Activated T-helper 9 cell treated with anti-CD3 and anti-CD28 coated beads, Interleukin-2, amount 50 U/mL, for 16 hours (primary cell): ENCODE measurements at places on chromosomes 3 and 15.

DNA sequence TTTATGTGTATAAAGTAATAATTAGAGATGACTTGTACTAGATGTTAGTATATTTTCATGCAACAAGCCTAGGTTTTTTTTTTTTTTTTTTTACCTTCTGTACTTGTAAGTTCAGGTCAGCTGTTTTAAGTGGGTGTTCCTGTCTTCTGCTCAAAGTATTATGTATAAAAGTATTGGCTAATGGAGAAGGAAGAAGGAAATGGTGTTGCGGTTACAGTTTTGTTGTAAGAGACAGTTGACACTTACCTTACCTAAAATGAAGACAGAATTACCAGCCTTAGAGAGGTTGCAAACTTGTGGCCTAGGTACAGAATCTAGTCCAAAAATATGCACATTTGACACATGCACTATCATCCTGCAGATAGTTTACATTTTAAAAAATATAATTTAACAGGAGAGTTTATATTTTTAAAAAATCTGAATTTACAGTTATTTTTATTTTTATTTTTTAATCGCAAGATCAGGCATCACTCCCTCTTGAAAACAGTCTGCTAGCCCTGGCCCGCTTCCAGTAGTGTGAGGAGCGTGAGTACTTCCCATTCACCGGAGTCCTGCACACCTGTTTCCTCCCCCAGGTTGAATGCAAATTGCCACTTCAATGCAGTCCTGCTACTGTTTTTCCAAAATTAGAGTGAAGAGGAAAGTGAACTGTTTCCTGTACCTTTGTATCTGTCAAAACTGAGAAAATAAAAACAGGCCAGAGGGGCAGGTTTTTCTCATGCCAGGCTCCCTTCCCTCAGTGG is 224.3 kb upstream of the SOX2 start:
- no peak for DNase-seq

DNA sequence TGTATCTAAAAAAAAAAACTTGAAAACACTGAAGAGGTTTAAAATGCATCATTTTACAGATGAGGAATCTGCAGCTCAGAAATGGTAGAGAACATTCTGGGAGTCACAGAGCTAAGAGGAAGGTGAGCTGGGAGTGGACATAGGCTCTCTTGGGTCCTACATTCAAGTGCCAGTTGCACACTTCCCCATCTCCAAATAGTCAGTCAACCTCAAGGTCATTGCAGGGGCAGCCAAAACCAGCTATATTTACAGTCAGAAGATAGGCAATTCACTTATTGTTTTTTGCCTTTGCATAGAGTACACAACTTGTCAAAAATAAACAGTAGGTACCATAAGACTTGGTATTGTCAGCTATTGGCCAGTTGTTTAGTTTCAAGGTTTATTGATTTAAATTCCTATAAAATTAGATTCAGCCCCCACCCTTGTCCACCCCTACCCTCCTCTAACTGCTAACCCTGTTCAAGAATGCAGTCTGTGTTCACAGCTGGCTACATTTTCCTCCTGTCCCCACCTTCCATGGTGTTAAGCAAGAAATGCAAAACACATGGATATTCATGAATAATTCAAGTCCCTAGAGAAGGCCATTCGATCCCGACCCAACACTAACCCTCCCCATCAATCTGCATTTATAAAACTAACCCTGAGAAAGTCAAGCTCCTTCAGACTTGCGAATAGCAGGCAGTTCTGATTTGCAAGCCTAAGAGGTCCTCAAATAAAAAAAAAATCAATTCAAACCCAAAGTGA is 567.0 kb upstream of the MCTP2 start:
- DNase-seq: no peak

GRCh38 chr3:69197922-69198530 is 75.6 kb upstream of the LMOD3 start:
- peak; percentile 43 for DNase-seq

DNA sequence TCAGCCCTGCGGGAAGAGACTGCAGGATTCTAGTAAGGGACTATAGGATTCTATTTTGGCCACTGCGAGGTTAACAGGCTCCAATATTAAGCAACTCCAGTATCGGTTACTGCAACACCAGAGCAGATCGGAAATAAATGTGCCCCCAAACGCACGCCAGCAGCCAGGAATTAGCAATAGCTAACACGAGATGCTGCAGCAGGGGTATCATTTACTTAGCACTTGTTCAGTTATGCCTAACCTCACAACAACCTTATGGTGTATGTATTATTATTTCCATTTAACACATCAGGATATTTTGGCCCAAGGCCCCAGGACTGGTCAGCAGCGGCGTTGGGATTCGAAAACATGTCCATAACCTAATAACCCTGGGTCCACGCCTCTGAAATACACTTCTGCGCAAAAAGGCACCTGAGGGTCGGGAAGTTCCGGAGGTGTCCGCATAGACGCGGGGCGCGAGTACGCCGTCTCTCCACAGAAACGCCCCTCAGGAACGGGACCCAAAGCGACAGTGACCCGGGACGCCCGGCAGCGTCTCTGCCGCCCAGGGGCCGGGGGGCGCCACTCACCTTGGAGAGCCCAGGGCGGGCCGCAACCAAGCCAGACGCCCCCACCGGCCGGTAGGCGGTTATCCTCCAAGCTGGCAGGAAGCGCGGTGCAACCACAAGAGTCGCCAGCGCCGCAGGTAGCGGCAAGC is 681 bp downstream of the PIK3CB start:
- peak; percentile 50 for DNase-seq

- DNase-seq: no peak
These were observed 12.7 kb downstream of the SEMA3G start for GRCh38 chr3:52432225-52432624.

DNA sequence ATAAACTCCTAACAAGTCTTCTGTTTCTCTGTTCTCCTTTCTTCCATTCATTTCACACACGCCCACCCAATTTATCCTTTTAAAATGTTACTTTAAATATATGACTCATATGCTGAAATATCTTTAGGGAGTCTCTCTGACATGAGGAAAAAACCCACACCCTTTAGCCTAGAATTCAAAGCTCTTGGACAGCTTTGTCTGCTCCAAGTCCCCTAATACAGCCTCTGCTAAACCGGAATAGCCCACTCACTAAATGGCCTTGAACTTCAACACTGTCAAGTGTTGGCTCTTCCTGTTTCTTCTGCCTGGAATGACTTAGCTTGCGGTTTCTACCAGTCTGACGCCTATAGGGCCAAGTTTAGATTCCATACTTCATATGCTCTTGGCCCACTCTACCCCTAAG is 3.3 kb upstream of the CD96 start:
- no peak for DNase-seq

- no peak for DNase-seq
These were observed 180.5 kb upstream of the VEPH1 start for GRCh38 chr3:157683668-157684067.

DNA sequence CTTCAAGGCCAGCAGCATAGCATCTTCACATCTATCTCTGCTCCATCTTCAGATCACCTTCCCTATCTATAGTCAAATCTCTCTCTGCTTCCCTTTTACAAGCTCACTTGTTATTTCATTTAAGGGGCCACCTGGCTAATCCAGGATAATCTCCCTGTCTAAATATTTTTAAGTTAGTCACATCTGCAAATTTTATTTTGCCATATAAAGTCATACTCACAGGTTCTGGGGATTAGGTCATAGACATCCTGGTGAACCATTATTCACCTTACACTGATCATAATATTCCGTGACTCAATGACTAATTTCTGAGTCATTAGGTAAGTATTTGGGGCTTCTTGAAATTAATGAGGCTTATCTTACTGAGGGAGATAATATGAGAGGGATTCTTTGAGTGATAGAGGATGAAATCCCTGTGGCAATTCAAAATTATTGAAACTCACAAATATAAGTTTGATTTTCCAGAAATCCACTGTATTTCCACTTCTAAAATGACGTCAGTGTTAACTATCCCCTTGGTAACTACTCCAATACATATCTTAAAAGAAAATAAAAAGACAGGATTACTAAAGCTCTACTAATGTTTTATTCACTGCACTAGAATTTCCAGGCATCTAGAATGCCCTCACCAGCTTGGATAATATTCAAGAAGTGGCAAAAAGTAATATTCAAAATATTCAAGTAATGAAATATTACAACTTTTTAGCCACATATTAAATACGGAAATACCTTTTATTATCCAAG is 93.7 kb upstream of the RBMS3 start:
- no peak for DNase-seq

DNA sequence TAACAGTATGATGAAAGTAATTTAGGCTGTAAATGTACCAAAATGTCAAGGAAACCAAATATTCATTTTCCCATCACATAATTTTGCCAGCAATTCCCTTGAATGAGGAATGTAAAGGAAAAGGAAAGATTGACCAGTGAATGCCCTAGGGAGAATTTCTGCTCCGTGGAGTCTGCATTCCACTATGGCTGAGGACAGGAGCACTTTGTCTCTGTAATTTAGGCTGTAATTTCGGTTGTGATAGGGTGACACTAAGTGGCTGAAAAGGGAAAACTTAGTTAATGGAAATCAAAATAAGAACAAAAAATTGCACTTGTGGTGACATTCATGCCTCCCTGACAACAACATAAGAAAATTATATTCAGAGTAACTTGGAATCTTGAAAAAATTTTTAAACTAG is 8.3 kb upstream of the TMEM207 start:
- no peak for DNase-seq

- no peak for DNase-seq
These were observed 427.3 kb downstream of the MFSD1 start for GRCh38 chr3:159229116-159229680.

GRCh38 chr3:172021859-172022258 is 17.5 kb upstream of the FNDC3B start:
- no peak for DNase-seq

DNA sequence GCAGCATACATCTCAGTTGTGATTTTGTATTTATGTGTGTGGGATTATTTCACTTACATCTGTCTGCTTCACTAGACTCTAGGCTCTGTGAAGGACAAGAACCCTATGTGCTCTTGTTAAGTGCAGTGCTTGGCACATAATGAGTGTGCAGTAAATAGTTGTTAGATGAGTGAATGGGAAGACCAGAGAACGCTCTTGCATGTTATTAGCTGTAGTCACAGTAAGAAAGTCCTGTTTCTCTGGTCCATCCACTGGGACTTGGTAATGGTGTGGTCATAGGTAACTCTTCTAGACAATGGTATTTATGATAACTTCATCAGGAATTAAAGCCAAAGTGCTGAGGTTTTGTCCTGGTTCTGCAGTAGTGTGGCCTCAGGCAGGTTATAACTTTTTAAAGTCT is 1.4 kb upstream of the AQP9 start:
- no peak for DNase-seq

DNA sequence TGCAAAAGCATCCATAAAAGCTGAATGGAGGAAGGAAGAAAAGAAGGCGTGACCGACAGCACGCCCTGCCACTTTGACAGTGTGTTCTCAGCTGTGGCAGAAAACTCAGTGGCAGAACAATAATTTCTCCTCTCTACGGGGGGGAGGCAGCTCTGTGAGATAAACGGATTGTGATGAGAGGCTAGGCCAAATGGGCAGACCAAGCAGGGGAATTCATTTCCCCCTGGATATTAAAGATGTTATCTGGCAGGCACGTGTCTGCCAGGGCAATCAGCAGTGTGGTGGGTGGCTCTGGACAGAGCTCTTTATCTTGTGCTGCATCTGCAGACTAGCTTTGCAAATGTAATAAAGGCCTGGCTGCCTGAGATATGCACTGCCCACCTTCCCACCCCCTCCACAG is 1.9 kb upstream of the RMDN3 start:
- DNase-seq: no peak

GRCh38 chr15:60949039-60949977 is 279.8 kb downstream of the RORA start:
- DNase-seq: no peak

DNA sequence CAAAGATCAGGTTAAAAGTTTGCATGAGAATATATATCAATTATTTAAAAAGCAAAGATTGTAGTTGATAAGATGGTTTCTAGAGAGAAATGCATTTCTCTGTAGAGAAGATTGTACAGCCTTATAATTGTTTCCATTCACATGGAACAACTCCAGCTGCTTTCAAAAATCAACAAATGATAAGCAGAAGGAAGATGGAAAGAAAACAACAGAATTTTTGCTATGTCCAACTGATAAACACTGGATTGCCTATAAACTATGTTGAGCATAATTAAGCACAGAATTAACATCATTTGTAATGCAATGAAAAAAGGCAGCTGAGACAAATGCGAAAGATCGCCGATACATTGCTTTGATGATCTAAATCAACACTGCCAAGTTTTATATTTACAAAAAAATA is 89.0 kb downstream of the C3orf85 start:
- no peak for DNase-seq

DNA sequence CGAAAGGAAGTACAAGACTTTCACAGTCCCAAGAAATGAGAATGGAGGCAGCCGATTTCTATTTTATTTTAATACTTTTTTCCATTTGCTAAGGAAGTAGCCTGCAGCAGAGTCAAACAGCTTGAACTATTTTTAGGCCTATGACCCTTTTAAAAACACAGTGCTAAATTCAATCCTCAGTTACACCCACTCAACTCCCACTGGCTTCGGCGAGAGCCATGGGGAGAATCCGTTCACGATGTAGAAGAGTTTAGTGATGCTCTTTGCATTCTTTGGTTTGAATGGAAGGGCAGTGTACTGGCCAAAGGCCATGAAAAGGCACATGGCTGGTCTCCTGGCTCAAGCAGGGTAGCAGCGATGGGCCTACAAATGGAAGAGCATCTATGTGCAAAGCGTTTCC is 343.5 kb downstream of the FOXP1 start:
- DNase-seq: no peak
